ENCODE measurements at places on chromosomes 3 and 15. TPM values are rescaled to one million over a fixed set of nuclear protein-coding genes. Genes with fewer than 3 reads are reported as not detected.
A peak's percentile ranks its signal among the peaks of the same experiment; 100 is the strongest.

- peak overlapping the region; percentile 95 for H3K27ac ChIP-seq
- no peaks in the 10 kb centered on the region for H3K27me3 ChIP-seq
- H3K4me3 ChIP-seq, result peak overlapping the region; percentile 70
- peaks cover 2% of the 10 kb centered on the region for H3K36me3 ChIP-seq
Measured at GRCh38 chr15:67120839-67121643, 55.6 kb downstream of the SMAD3 start.

DNA sequence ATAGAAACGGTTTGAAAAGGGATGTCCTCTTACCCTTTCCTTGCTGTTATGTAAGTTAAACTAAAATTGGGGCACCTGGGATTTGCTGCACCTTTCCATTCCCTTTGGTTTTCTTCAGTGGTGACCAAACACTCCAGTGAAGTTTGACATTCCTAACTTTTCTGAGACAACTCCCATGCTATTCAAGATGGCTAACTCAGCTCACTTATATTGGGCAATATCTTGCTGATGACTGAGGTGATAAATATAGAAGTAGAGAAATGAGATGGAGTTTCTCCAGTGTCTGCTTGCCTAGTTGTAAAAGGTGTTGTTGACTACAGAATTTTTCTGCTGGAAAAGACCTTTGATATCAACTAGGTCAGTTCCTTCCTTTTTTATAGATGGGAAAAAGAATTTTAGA lies 291.8 kb downstream of the GAP43 start:
- H3K27me3 ChIP-seq, result peaks cover 6% of the 10 kb centered on the region
- H3K4me1 ChIP-seq, result no peaks in the 10 kb centered on the region
- no peak for DNase-seq
- H3K4me3 ChIP-seq, result no peak overlapping the region

DNA sequence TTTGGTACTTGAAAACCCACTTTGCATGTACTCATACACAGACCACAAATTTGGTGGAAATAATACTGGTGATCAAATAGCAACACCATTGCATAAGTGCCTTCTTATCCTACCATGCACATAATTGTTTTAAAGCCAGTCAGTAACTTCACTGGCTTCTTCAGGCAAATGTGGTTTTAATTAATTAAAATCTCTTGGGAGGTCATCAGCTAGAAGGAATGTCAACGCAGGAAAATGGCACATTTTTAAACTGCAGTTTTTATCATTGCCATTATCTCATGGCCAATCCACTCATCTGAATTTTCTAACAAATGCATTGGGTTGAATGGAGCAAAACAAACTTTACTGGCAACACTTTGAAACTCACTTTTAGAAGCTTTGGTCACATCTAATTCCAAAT lies 105.7 kb upstream of the ZPLD1 start:
- no peaks in the 10 kb centered on the region for H3K36me3 ChIP-seq
- H3K27ac ChIP-seq, result no peak overlapping the region
- H3K4me1 ChIP-seq, result no peaks in the 10 kb centered on the region
- no peak overlapping the region for H3K4me3 ChIP-seq

- H3K36me3 ChIP-seq, result peaks cover 10% of the 10 kb centered on the region
- no peaks in the 10 kb centered on the region for H3K4me1 ChIP-seq
- no peak overlapping the region for H3K27ac ChIP-seq
- H3K27me3 ChIP-seq, result no peaks in the 10 kb centered on the region
Measured at GRCh38 chr3:100020876-100021644, 93.2 kb downstream of the FILIP1L start.

GRCh38 chr15:26113296-26113695 lies 250.2 kb upstream of the ATP10A start:
- H3K36me3 ChIP-seq, result no peaks in the 10 kb centered on the region
- no peak overlapping the region for H3K4me3 ChIP-seq
- H3K27ac ChIP-seq, result no peak overlapping the region
- peaks cover 3% of the 10 kb centered on the region for H3K27me3 ChIP-seq

Gene RPL32
- total RNA-seq, result 3,704 TPM

DNA sequence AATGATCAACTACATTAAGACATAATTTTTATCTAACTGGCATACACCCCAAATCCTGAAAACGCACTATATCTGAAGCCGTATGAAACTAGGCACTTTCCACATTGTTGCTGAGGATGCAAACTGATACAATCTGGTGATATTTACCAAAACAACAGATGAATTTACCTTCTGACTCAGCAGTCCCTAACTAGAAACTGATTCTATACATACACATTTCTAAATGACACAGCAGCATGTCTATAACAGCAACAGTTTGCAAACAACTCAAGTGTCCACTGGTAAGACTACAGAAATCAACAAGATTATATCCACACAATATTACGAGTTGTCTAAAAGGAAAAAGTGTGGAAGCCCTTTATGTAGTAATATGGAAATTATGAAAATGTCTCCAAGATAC lies 22.9 kb downstream of the SECISBP2L start:
- H3K4me3 ChIP-seq, result no peak overlapping the region
- no peaks in the 10 kb centered on the region for H3K27me3 ChIP-seq
- no peak overlapping the region for H3K27ac ChIP-seq
- peaks cover 22% of the 10 kb centered on the region for H3K36me3 ChIP-seq
- no peak for DNase-seq

Gene GOLGA8T
- not detected for total RNA-seq

Gene CCR3
- total RNA-seq, result not detected

Gene ALG1L2
- not detected for total RNA-seq

GRCh38 chr15:68558318-68559305 lies 20.2 kb upstream of the CORO2B start:
- H3K27ac ChIP-seq, result no peak overlapping the region
- peak; percentile 31 for DNase-seq
- peaks cover 39% of the 10 kb centered on the region for H3K27me3 ChIP-seq
- no peaks in the 10 kb centered on the region for H3K36me3 ChIP-seq

DNA sequence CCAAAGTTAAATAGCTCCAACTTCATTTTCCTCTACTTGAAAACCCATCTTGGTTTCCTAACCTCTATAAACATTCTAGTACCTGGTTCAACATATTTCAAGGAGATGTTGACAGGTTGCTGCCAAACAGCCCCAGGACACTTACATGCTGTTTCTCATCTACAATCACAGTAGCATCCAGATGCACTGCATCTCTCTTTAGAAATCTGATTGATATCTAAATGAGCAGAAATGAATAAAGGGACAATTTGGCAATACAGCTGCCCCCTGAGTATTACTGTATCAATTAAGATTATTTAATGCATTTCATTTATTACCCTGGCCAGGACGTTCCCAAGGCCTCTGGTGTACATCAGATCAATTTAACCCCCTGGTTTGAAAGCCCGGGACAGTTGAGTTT lies 74.0 kb downstream of the SSR3 start:
- H3K4me3 ChIP-seq, result no peak overlapping the region
- no peak overlapping the region for H3K27ac ChIP-seq
- peaks cover 3% of the 10 kb centered on the region for H3K27me3 ChIP-seq
- H3K36me3 ChIP-seq, result no peaks in the 10 kb centered on the region
- H3K4me1 ChIP-seq, result peaks cover 42% of the 10 kb centered on the region

- no peak overlapping the region for H3K4me3 ChIP-seq
- no peaks in the 10 kb centered on the region for H3K36me3 ChIP-seq
- no peak for DNase-seq
Measured at GRCh38 chr3:17642474-17642873, 100.0 kb downstream of the TBC1D5 start.

Gene SCN11A
- total RNA-seq, result 0.05 TPM

DNA sequence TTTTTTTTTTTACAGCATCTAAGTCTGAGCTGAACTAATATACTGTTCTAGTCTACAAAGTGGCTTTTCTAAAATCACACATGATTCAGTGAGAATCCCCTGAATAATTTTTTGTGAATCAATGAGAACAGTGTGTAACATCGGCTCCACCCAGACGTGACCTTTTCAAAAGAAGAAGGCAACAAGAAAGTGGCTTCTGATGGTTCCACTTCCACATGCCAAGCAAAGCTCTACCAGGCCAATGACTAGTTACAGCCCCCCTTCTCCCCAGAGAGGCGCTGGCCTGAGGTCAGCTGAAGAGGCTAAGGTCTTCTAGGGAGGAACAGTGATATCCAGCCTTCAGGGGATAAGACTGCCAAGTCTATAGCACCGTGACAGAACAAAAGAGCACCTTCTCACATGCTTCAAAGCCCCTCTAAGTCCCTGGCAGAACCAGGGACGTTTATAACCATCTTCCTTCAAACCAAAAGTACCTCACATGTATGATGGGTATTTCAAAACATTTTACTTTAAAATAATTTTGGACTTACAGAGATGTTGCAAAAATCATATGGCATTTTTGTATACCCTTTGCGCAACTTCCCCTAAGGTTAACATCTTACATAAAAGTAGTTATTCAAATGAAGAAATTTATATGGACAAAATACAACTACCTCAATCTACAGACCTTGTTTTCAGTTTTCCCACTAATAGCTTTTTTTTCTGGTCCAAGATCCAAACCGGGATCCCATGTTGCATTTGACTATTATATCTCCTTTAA lies 177.9 kb downstream of the OSBPL10 start:
- no peaks in the 10 kb centered on the region for H3K36me3 ChIP-seq
- no peak overlapping the region for H3K27ac ChIP-seq
- no peak for DNase-seq
- H3K4me1 ChIP-seq, result no peaks in the 10 kb centered on the region
- H3K4me3 ChIP-seq, result no peak overlapping the region

GRCh38 chr3:154025007-154025406 lies 96.2 kb upstream of the ARHGEF26 start:
- H3K4me1 ChIP-seq, result no peaks in the 10 kb centered on the region
- no peak overlapping the region for H3K4me3 ChIP-seq
- DNase-seq, result no peak

DNA sequence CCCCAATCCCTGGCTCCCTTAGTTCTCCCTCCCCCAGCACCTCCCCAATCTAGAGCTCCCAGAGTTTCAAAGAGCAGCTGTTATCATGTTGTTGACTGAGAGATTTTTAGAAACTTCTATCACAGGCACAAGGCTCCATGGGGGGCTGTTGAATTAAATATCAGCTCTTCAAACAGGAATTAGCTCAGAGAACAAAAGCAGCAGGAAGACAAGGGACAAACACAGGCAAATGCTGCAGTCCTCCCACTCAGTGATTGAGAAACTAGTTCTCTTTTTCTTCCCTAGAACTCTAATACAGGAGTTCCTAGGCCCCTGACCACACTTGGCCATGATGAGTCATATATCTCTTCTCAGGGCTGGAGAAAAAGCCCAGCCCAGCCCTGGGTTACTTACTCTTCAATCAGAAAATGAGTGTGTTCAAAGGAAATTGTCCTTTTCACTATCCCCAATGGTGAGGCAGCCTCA lies 262.1 kb downstream of the IGSF11 start:
- no peaks in the 10 kb centered on the region for H3K36me3 ChIP-seq
- peaks cover 3% of the 10 kb centered on the region for H3K27me3 ChIP-seq

Gene TEX264
- total RNA-seq, result 23.7 TPM

Gene CYFIP1
- total RNA-seq, result 35.1 TPM

- H3K27me3 ChIP-seq, result peaks cover 2% of the 10 kb centered on the region
- no peaks in the 10 kb centered on the region for H3K4me1 ChIP-seq
- H3K4me3 ChIP-seq, result no peak overlapping the region
- DNase-seq, result no peak
- H3K36me3 ChIP-seq, result no peaks in the 10 kb centered on the region
Measured at GRCh38 chr3:24012589-24013269, 67.6 kb downstream of the NR1D2 start.

DNA sequence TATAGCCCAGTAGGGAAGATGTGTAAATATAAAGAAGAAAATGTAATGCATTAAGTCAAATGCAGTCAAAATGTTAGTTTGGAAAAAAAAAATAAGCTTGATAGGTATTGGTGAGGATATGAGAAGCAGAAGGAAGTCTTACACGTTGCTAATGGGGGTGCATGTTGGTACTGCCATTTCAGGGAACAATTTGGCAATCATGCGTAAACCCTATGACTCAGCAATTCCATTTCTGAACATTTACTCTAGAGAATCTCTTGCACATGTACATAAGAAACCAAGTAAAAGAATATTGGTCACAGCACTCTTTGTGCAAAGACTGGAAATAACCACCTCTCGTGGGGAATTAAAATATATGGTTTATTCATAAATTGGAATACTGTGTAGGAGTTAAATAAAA lies 35.5 kb upstream of the TIMP4 start:
- no peaks in the 10 kb centered on the region for H3K36me3 ChIP-seq
- no peak overlapping the region for H3K4me3 ChIP-seq
- H3K27me3 ChIP-seq, result peaks cover 7% of the 10 kb centered on the region
- peak overlapping the region; percentile 84 for H3K27ac ChIP-seq
- H3K4me1 ChIP-seq, result peaks cover 39% of the 10 kb centered on the region

Gene BDH1
- 70.7 TPM for total RNA-seq

- no peaks in the 10 kb centered on the region for H3K27me3 ChIP-seq
- no peak overlapping the region for H3K4me3 ChIP-seq
- H3K4me1 ChIP-seq, result peaks cover 48% of the 10 kb centered on the region
- peaks cover 50% of the 10 kb centered on the region for H3K36me3 ChIP-seq
- no peak for DNase-seq
Measured at GRCh38 chr3:177089110-177089509, 108.2 kb downstream of the TBL1XR1 start.

DNA sequence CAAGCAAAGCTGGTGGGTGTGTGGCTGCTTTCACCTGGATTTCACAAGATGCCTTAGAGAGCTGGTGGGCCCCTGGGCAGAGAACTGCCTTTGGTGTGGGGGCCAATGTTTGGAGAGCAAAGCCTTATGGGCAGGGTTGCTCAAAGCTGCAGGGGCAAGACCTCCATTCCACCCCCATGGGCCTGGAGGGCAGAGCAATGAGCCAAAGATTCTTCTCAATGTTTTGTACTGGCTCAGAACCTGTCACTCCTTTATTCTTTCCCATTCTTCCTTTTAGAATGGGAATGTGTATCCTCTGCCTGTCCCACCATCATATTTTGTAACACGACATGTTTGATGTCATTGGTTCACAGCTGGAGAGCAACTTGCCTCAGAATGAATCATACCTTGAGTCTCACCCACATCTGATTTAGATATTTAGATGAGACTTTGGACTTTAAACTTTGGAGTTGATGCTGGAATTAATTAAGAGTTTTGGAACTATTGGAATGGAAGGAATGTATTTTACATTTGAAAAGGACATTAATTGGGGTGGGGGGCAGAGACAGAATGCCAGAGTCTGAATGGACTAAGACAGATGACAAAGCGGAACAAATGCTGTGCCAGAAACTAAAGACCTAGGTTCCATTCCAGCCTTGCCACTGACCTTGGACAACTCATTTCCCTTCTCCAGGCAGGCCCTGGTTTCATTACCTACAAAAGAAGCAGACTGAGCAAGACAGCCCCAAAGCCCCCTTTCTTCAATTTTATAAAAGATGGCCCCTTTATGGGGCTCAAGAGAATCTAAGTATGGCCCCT lies 72.9 kb downstream of the DAPK2 start:
- peaks cover 22% of the 10 kb centered on the region for H3K4me1 ChIP-seq
- no peaks in the 10 kb centered on the region for H3K36me3 ChIP-seq
- no peak for DNase-seq

GRCh38 chr3:129122412-129123011 lies 908 bp upstream of the RAB43 start:
- H3K4me1 ChIP-seq, result peaks cover 29% of the 10 kb centered on the region
- H3K27ac ChIP-seq, result peak overlapping the region; percentile 77
- no peaks in the 10 kb centered on the region for H3K27me3 ChIP-seq
- H3K4me3 ChIP-seq, result peak overlapping the region; percentile 64

- no peaks in the 10 kb centered on the region for H3K36me3 ChIP-seq
- no peak overlapping the region for H3K4me3 ChIP-seq
- no peak for DNase-seq
- peaks cover 19% of the 10 kb centered on the region for H3K4me1 ChIP-seq
Measured at GRCh38 chr15:40330368-40330836, 6.9 kb downstream of the INAFM2 start.

Gene HHATL
- not detected for total RNA-seq

Data from activated naive CD4-positive, alpha-beta T cell treated with anti-CD3 and anti-CD28 coated beads for 36 hours (primary cell).